Bone marrow (tissue), 2 donors: ENCODE measurements at places on chromosomes 3 and 15.

DNA sequence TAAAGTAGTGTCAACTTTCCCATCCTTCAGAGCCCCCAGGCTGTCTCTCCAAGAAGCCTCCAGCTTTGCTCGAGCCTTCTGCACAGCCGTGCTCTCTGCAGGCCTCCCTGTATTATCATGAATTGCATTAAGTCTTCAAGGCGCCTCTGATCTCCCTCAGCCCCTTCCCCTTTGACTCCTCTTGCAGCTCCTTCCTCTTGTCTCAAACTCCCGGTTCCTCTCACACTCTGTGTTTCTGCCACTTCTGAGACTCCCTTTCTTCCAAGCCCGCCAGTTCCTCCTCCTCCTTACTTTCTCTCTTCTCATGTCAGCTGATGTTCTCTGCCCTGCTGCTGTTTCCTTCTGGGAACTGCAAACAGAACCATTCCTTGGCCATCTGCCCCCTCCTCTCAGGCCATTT is 418.8 kb downstream of the EPHB1 start:
- no peak for DNase-seq

DNA sequence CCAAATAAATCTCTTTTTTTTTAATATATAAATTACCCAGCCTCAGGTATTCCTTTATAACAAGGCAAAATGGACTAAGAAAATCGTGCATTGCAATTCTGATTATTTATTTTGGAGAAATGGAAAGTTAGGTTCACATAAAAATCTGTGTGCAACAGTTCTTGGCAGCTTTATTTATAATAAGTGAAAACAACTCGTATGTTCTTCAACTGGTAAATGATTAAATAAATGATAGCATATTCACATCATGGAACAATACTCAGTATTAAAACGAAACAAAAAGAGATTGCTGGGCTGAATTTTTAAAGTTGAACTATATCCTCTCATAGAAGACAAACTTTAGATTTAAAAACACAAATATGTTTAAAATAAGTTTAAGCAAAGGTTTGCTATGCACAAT is 176.3 kb upstream of the ZNF385D start:
- DNase-seq: no peak

DNA sequence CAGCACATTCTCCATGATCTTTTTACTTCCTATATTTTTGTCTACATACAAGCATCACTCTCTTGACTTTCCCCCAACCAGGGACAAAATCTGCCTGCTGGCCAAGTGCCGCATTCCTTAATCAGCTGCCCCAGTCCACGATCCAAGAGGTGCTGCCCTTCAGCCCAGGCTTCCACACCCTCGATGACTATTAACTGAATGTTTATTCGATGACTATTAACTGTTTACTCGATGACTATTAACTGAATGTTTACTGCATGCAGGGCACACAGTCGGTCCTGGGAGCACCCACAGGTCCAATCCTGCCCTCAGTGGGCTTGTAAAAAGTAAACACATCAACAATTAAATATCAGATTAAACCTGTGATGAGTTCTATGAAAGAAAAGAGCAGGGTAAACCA is 256.9 kb downstream of the ARRDC4 start:
- no peak for DNase-seq

DNA sequence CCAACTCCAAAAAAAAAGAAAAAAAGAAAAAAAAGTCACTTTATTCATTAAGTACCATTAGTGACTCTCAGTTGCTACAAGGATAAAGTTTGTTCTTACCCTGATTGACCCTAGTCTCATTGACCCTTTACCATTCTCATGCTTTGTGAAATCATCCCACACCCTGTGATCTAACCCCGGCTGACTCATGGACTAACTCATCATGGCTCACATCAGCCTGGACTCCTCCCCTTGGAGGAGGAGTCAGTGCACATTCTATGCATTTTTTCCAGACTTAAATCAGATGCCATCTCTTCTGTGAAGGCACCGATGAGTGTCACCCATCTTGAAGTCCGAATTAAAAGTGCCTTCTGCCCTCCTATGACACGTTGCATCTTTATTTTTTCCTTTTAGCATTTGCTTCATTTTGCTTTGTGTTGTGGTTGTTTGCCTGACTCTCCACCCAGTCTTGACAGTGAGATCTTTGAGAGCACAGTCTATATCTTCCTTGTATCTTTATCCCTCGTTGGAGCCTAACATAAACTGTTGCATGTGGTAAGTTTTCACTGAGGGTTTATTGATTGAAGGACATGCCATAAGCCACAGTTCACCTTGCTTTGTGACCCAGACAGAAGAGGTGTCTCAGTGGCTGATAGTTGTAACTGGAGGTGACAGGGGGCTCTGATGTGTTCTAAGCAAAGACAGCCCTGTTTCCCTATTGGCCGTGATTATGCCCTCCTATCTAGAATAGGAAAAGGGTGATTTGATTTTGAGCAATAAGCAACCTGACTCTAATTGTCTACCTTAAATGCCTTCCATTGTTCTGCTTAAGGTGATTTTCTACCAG is 72.1 kb downstream of the IL1RAP start:
- peak; percentile 29 for DNase-seq

GRCh38 chr15:71808311-71809020 is 1.9 kb upstream of the NR2E3 start:
- no peak for DNase-seq

GRCh38 chr3:155970398-155970797 is 99.9 kb downstream of the GMPS start:
- DNase-seq: no peak

DNA sequence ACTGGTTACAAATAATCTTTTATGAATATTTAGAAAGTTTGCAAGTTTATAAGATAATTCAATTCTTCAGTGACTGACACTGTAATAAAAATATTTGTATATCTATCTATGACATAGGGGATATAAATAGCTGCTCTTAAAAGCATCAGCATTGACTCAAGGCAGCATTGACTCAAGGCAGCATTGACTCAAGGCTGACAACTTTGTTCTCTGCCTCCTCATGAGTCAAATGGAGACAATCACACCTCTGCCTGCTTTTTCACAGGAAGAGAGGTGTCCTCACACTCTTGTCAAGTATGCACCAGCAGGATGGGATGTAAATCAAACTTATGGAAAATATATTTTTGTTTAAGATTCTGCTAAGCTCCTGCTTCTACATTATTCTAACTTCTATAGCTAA is 1173.1 kb downstream of the NSUN3 start:
- DNase-seq: no peak

- no peak for DNase-seq
Measured at GRCh38 chr15:80568298-80568697, 126.8 kb upstream of the ABHD17C start.

GRCh38 chr3:51280176-51280575 is 104.9 kb upstream of the MANF start:
- no peak for DNase-seq

GRCh38 chr3:58102976-58103451 is 94.8 kb downstream of the FLNB start:
- DNase-seq: no peak

- peak; percentile 91 for DNase-seq
Measured at GRCh38 chr3:193869221-193870201, 266.4 kb upstream of the HES1 start.

GRCh38 chr15:70810916-70811578 is 42.9 kb downstream of the LARP6 start:
- DNase-seq: no peak

DNA sequence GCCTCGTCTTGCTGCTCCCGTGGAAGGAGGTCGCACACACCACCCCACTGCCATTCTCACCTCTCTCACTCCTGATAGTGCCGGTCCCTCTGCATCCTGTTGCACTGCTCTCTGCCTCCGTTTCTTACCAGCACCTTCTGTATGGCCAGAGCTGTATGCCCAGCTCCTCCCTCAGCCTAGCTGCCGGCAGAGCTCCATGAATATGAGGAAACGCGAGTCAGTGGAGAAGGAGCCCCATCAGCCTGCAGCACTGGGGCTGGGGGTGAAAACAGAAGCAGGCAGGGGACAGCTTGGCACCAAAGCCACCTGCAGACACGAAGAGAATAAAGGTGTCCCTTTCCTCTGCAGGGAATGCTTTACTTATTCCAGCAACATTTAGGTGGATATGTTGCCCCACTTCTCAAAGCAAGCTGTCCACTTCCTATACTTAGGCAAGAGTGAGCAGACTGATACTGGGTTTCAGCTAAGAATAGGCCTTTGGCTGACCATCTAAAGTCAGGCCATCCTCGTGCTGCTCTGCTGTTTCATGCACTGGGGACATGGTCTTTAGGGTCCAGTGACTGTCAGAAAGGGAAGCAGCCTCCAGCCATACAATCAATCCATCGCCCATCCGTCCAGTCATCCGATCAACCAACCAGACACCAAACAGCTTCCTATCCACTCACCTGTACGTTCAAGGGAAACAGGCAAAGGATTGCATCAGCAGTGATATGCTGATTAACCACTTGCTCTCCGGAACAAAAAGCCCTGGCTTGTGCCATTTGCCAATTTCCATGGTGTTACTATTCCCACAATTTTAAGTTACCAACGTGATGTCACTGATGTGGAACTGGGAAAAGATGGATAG is 222.7 kb downstream of the XXYLT1 start:
- no peak for DNase-seq
